HCEC 1CT (cell line): ENCODE measurements at places on chromosomes 5 and 9.

DNA sequence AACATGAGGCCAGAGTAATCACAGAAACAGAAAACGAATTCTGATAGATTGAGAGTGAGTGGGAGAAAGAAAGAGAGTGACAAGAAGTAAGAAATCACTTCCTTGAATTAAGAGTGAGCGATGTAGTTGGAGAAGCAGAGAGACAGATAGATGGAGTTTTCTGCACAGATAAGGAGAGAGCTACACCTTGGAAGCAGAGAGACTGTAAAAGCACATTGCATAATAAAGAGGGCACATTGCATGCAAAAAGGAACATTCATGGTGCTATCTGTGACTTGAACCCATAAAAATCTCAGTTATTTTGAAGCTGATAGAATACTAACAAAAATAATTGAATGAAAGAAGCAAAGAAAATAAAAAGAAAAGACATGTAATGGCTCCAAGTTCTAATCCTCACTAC lies 943.8 kb downstream of the NR2F1-AS1 start:
- no peak for DNase-seq

DNA sequence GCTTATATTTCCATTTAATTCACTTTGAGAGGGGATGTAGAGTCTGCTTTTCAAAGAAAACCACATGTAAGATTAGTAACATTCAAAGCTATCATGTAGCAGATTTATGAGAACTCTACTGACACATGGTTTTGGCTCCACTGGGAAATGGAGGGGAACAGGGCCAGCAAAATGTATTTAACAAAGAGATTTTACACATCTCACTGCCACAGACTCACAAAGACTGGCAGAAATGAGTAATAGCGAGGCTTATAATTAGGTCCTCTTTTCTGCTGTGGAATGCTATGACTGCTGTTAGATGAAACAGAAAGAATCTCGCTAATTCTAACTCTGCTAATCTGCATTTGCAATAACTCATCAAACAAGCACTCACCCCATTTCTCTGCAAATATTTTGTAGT lies 4.5 kb downstream of the DAP start:
- DNase-seq: peak; percentile 12

- no peak for DNase-seq
Observed at GRCh38 chr9:124818431-124819281, 34.6 kb upstream of the WDR38 start.

- peak; percentile 15 for DNase-seq
Observed at GRCh38 chr5:181173027-181173419, 25.6 kb downstream of the OR2V2 start.

DNA sequence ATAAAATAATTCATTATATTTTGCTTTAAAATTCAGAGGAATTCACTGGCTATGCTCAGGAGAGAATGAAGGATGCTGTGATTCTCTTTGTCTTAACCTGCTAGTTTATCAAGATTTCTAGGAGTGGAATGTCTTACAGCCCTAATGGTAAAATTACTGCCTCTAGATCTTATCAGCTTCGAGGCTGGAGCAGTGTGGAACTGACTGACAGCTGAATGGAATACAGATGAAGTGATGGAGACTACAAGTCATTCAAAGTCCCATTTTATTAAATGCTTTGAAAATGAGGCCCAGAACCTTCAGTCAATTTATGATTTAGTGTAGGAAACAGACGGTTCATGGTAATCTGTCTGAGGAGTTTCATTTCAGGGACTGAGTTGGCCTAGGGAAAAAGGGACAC lies 202.1 kb downstream of the RFX3 start:
- no peak for DNase-seq

GRCh38 chr9:89940625-89941024 lies 335.8 kb downstream of the GADD45G start:
- no peak for DNase-seq

- DNase-seq: no peak
Observed at GRCh38 chr5:42499016-42499415, 75.8 kb downstream of the GHR start.
